ENCODE measurements at places on chromosomes 2 and 18. TPM values are rescaled to one million over a fixed set of nuclear protein-coding genes. Genes with fewer than 3 reads are reported as not detected.

ATP8B1 gene
- 0.03 TPM for polyA plus RNA-seq

GRCh38 chr2:195410074-195410671, 246.9 kb upstream of the SLC39A10 start:
- no peak for DNase-seq

FLACC1 gene
- polyA plus RNA-seq, result 0.45 TPM

- DNase-seq, result no peak
These were observed 221.1 kb downstream of the RDH14 start for GRCh38 chr2:18339326-18339725.

- DNase-seq, result no peak
These were observed 521 bp upstream of the PROM2 start for GRCh38 chr2:95273566-95274290.

DNA sequence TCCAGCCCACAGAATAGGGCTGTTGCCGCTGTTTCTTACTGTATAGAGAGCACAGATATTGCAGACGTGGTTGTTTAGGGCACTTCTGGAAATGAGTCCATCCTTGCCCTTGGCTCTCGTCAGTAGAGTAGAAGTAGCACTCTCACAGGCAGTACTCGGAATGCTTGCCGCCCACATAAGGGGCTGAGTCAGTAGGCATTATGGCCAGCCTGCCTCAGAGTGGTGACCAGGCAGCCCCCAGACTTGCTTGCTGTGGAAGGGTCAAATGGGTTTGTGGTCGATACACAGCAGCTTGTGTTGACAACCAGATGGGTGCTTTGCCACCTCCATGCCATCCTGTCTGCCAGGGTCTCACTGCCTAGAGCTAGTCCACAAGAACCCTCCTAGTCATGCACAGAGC, 38.7 kb downstream of the PLEKHB2 start:
- DNase-seq, result no peak

GRCh38 chr2:109013051-109013450, 24.0 kb upstream of the EDAR start:
- DNase-seq, result no peak

DNA sequence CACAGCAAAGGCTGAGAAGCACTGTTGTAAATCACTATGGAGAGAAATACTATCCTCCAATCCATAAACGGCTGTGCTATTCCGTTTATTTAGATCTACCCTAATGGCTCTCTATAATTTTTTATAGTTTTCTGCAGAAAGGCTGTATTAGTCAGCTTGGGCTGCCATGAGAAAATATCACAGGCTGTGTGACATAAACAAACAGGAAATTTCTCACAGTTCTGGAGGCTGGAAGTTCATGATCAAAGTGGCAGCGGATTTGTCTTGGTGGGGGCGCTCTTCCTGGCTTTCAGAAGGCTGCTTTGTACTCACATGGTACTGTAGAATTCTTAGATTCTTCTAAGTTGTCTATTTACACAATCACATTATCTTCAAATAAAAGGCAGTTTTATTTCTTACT, 44.1 kb downstream of the C1D start:
- DNase-seq, result no peak

DNA sequence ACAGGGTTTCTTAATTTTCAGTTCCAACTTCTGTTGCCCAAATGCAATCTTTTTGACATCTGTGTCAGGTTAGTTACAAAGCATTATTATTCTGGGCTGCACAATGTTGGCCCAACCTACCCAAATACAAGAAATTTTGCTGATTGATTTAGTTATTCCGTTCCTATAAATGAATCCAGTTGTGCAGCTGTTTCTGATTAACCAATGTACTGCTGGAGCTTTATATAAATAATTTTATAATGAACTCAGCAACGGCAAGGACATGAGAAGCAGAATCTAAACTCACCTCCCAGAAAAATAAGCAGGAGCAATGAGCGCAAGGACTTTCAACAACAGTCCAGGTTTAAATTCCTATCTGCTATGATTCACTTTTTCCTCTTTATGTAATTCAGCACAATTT, 76.3 kb upstream of the WIPF1 start:
- no peak for DNase-seq

GRCh38 chr18:22563164-22563583, 145.5 kb upstream of the CTAGE1 start:
- DNase-seq, result no peak

GRCh38 chr18:55186588-55186987, 227.3 kb upstream of the CCDC68 start:
- DNase-seq, result no peak

SCYGR7 gene
- not detected for polyA plus RNA-seq

FN1 gene
- polyA plus RNA-seq, result 0.72 TPM

Data from CD14-positive monocyte (primary cell).